Spleen (tissue), 13 donors: ENCODE measurements at places on chromosomes 1 and 21. TPM values are rescaled to one million over a fixed set of nuclear protein-coding genes. Genes with fewer than 3 reads are reported as not detected.

Gene FLG2
- not detected for total RNA-seq

DNA sequence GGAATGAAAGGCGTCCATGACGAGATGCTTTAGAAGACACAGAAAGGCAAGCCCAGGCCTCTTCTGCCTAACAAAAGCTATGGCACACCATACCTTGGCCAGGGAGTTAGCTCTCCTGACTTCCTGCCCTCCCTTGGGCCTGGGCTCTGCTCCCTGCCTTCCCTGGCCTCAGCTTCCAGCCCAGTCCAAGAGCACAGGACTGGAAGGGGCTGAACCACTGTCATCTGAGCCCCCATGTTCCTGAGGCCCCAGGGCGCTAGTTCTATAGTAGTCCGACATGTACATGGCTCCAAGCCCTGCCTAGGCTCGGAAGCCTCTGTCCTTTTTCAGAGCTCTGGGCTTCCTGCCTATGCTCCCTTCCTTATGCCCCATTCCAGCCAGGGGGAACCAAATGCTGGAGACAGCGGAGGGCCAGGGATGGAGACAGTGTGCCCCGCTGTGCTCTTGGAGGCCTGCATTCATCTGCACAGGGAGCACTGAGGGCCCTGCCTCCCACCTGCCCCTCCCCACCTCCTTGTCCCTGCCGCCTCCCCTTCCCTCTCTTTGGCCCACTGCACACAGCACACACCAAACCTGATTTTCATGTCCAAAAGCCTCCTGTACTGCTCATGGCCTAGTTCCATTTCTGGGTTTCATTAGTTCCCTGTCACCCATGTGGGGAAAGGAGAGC lies 240.1 kb downstream of the RHOU start:
- peaks cover 11% of the 10 kb centered on the region for H3K4me1 ChIP-seq
- H3K4me3 ChIP-seq, result no peak overlapping the region
- H3K36me3 ChIP-seq, result no peaks in the 10 kb centered on the region
- H3K27ac ChIP-seq, result no peak overlapping the region
- H3K27me3 ChIP-seq, result no peaks in the 10 kb centered on the region
- no peak for DNase-seq

DNA sequence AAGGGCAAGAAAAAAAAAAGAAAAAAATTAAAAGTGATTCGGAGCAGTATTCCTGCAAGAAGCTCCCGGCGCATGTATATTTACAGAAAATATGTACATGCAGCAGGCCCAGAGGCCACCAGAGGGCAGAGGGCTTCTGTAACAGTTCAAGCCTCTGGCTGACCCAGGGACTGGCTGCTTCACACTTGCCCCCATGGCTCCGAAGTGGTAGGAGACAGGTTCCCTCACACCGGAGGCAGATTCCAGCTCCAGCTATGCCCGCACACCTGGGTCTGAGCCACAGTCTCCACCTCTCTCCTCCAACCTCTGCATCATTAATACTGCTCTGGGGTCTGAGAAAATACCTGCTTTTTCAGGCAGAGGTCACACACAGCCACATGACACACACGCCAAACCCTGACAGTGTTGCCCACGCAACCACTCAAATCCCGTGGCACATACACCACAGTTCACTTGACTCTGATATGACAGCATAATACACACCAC lies 2.2 kb upstream of the ARHGAP30 start:
- H3K27ac ChIP-seq, result no peak overlapping the region
- H3K4me3 ChIP-seq, result no peak overlapping the region
- peak; percentile 89 for DNase-seq
- H3K27me3 ChIP-seq, result no peaks in the 10 kb centered on the region

Gene CFHR5
- not detected for total RNA-seq

DNA sequence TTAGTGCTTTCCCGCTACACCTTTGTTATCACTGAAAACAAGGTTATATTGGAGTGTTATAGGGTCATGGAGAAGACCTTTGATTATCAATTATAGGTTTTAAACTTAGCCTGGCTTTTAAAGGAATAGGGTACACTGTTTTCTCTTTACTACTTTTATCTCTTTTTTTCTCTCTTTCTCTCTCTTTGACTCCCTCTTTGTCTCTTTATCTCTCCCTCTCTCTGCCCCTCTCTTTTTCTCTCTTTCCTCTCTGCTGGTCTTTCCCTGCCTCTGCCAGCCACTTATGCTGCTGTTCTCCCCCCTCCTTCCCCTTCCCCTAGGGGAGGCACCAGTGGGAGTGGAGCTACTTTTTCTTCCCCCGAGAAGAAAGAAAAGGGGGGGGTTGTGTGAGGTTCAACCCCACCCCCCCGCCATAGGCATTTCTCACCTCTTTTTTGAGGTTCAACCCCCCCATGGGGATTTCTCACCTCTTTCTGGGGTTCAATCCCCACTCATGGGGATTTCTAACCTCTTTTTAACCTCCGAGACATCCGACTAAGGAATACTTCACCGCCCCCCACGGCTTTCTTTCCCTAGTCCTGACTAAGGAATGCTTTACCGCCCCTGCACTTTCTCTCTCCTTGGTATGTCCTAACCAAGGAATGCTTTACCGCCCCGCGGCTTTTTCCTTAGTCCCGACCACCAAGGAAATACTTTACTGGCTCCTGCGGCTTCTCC lies 17.2 kb upstream of the ZBTB8B start:
- H3K27me3 ChIP-seq, result no peaks in the 10 kb centered on the region
- no peaks in the 10 kb centered on the region for H3K36me3 ChIP-seq
- no peaks in the 10 kb centered on the region for H3K4me1 ChIP-seq
- H3K27ac ChIP-seq, result no peak overlapping the region
- DNase-seq, result no peak

- peaks cover 54% of the 10 kb centered on the region for H3K4me1 ChIP-seq
- no peak overlapping the region for H3K27ac ChIP-seq
- H3K27me3 ChIP-seq, result peaks cover 25% of the 10 kb centered on the region
- no peaks in the 10 kb centered on the region for H3K36me3 ChIP-seq
- DNase-seq, result no peak
- no peak overlapping the region for H3K4me3 ChIP-seq
These were observed 24.6 kb upstream of the RNF187 start for GRCh38 chr1:228462560-228462959.

DNA sequence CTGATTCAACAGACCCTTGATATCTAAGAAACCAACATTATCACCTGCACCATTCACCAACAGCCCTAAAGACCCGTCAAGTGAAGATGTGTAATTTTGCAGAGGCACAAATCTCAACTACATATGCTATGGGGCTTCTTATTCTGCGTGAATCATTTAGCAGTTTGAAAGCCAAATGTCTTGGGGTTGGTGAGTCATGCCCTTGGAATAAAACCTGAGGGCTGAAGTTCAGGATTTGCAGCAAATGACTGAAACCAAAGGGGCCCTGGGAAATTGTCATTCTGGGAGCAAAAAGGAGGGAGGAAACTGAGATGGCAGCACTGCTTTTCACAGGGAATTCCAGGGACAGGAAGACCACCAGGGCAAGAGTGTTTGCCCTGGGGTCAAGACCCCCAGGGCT lies 79.2 kb upstream of the TNR start:
- no peaks in the 10 kb centered on the region for H3K27me3 ChIP-seq
- no peak overlapping the region for H3K27ac ChIP-seq
- no peak overlapping the region for H3K4me3 ChIP-seq
- no peak for DNase-seq
- H3K36me3 ChIP-seq, result no peaks in the 10 kb centered on the region
- no peaks in the 10 kb centered on the region for H3K4me1 ChIP-seq

DNA sequence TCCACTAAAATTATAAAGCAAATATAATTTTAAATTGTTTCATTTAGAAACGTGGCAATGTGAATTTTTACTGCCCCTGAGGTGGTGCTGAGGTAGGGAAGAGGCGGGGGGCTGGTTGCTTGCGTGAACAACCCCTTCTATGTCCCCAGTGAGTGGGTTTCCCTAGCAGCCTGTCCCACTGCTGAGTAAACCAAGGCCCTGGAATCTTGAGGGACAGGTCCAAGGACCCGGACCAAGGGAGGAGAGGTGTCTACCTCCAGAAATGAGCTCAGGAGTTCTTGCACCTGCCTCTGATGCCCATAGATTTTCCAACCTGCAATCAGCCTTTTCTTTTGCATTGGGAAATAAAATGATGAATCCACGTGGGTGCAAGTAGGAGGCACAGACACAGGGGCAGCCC lies 649 bp upstream of the LDLRAD1 start:
- no peak overlapping the region for H3K4me3 ChIP-seq
- DNase-seq, result no peak
- H3K4me1 ChIP-seq, result no peaks in the 10 kb centered on the region
- no peaks in the 10 kb centered on the region for H3K27me3 ChIP-seq

GRCh38 chr1:31019401-31019800 lies 46.1 kb downstream of the PUM1 start:
- no peak overlapping the region for H3K4me3 ChIP-seq
- H3K36me3 ChIP-seq, result peaks cover 2% of the 10 kb centered on the region
- H3K27ac ChIP-seq, result no peak overlapping the region
- DNase-seq, result no peak

- no peak overlapping the region for H3K4me3 ChIP-seq
- H3K36me3 ChIP-seq, result no peaks in the 10 kb centered on the region
- DNase-seq, result no peak
- H3K4me1 ChIP-seq, result no peaks in the 10 kb centered on the region
- H3K27ac ChIP-seq, result no peak overlapping the region
These were observed 21.1 kb upstream of the VTCN1 start for GRCh38 chr1:117231748-117232373.

- H3K27me3 ChIP-seq, result no peaks in the 10 kb centered on the region
- no peak for DNase-seq
- H3K4me1 ChIP-seq, result no peaks in the 10 kb centered on the region
- no peak overlapping the region for H3K4me3 ChIP-seq
These were observed 124.5 kb downstream of the ZNF648 start for GRCh38 chr1:181936768-181937581.

- H3K27me3 ChIP-seq, result no peaks in the 10 kb centered on the region
- no peak overlapping the region for H3K27ac ChIP-seq
- no peak for DNase-seq
- H3K4me3 ChIP-seq, result no peak overlapping the region
- no peaks in the 10 kb centered on the region for H3K4me1 ChIP-seq
These were observed 59.4 kb downstream of the SYT6 start for GRCh38 chr1:114094363-114094634.

DNA sequence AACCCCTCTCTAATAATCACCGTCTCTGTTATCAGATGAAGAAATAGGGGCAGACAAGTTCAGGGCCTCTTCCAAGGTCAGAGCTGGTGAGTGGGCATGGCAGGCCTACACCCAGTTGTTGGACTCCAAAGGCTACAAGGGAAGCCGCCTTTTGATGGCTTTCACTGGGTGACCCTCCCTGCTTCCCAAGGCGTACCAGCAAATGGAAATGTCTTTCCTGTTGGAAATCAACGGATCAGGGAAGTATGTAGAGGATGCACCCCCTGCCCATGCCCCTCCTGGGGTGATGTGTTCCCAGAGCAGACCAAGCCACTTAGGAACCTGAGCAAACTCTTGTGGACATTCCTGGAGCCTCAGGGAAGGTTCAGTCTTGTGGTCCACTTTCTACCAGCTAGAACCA lies 47.4 kb downstream of the LGR6 start:
- H3K27me3 ChIP-seq, result no peaks in the 10 kb centered on the region
- no peak overlapping the region for H3K4me3 ChIP-seq
- no peak overlapping the region for H3K27ac ChIP-seq
- H3K36me3 ChIP-seq, result no peaks in the 10 kb centered on the region
- no peaks in the 10 kb centered on the region for H3K4me1 ChIP-seq

Gene RNASEL
- total RNA-seq, result 16.4 TPM

DNA sequence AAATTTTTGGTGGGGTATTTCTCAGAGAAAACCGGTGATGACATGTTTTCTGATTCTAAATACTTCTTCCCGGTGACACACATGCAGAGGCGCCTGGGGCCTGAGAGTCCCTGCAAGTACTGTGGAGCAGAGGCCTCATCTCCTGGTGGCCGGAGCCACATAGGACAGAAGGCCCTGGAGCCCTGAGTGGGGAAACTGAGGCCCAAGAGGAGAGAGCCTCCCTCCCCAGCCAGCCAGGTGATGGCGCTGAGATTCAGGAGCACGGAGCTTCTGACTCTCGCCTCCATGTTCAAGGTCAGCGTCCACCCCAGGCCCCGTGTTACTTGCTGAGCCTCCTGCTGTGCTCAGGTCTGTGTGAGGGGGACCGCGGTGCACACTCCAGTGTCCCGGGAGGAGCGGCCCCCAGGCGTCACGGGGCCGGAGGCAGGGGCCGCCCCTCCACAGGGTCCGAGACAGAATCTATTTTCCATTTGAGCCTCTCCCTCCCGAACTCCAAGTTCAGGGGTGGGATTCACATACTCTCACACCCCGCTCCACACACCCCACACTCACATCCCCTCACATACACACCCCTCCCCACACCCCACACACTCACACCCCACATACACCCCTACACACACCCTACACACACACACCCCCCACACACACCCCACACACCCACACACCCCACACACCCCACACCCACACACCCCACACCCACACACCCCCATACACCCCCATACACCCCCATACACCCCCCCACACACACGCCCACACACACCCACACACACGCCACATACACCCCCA lies 43.8 kb downstream of the SLX9 start:
- H3K27me3 ChIP-seq, result no peaks in the 10 kb centered on the region
- H3K4me1 ChIP-seq, result peaks cover 57% of the 10 kb centered on the region
- peak; percentile 63 for DNase-seq
- peaks cover 11% of the 10 kb centered on the region for H3K36me3 ChIP-seq

- H3K4me1 ChIP-seq, result peaks cover 37% of the 10 kb centered on the region
- no peaks in the 10 kb centered on the region for H3K27me3 ChIP-seq
- peak overlapping the region; percentile 27 for H3K27ac ChIP-seq
- H3K4me3 ChIP-seq, result no peak overlapping the region
These were observed 28.3 kb upstream of the RCSD1 start for GRCh38 chr1:167601442-167602383.

Gene MAD2L2
- total RNA-seq, result 22.7 TPM

- DNase-seq, result no peak
- no peak overlapping the region for H3K27ac ChIP-seq
- no peaks in the 10 kb centered on the region for H3K27me3 ChIP-seq
These were observed 164.9 kb downstream of the CAMTA1 start for GRCh38 chr1:6950001-6950765.

- no peaks in the 10 kb centered on the region for H3K27me3 ChIP-seq
- no peaks in the 10 kb centered on the region for H3K4me1 ChIP-seq
- no peak overlapping the region for H3K4me3 ChIP-seq
- H3K27ac ChIP-seq, result no peak overlapping the region
- H3K36me3 ChIP-seq, result no peaks in the 10 kb centered on the region
- no peak for DNase-seq
These were observed 268.8 kb downstream of the KCTD3 start for GRCh38 chr1:215835951-215836350.

Gene KIF21B
- 49.0 TPM for total RNA-seq

Gene PCNX2
- 16.0 TPM for total RNA-seq

DNA sequence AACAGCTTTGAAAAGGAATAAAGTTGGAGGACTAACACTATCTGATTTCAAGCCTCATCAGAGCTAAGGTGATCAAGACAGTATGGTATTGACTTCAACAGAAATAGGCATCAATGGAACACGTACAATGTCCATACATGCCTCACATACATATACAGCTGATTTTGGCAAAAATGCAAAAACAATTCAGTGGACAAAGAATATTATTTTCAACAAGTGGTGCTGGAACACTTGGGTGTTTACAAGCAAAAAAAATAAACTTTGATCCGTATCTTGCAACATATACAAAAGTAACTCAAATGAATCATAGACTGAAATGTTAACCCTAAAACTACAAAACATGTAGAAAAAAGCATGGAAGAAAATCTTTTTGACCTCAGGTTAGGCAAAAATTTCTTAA lies 141.9 kb upstream of the ZC3H11B start:
- H3K36me3 ChIP-seq, result no peaks in the 10 kb centered on the region
- H3K27ac ChIP-seq, result no peak overlapping the region
- peaks cover 12% of the 10 kb centered on the region for H3K4me1 ChIP-seq
- DNase-seq, result no peak

GRCh38 chr1:231335663-231336602 lies 1.7 kb downstream of the EXOC8 start:
- H3K27me3 ChIP-seq, result no peaks in the 10 kb centered on the region
- H3K27ac ChIP-seq, result no peak overlapping the region
- H3K36me3 ChIP-seq, result peaks cover 13% of the 10 kb centered on the region
- H3K4me3 ChIP-seq, result peak overlapping the region; percentile 93
- peaks cover 75% of the 10 kb centered on the region for H3K4me1 ChIP-seq
- DNase-seq, result no peak

Gene AVPR1B
- total RNA-seq, result not detected

Gene OR2L5
- total RNA-seq, result 0.41 TPM
